NCI-H1417 treated with DMSO at 0.1 percent for 48 hours (cell line): ENCODE measurements at places on chromosomes 11 and 22.
A peak's percentile ranks its signal among the peaks of the same experiment; 100 is the strongest.

DNA sequence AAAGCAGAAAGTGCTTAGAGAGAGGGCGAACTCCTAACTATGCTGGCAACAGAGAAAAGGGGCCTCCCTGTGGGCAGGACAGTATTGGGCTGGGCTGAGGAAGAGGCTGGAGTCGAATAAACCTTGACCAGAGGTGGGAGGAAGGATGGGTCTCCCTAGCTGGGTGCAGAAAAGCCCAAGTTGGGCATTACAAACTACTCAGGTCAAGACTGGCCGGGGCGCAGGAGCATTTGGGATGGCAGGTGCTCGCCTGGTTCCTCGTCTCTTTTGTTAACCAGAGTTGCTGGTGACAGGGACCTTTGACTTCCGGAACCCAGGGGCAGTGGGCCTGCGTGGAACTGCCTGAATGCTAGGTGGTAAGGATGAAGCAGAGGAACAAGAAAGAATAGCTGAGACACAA lies 80.3 kb upstream of the SHISAL1 start:
- DNase-seq = no peak

- no peak for DNase-seq
Measured at GRCh38 chr11:16853859-16854258, 115.4 kb downstream of the C11orf58 start.

GRCh38 chr22:47779474-47779873 lies 1017.0 kb downstream of the TBC1D22A start:
- no peak for DNase-seq

- DNase-seq = peak; percentile 38
Measured at GRCh38 chr11:62081378-62082291, 42.2 kb upstream of the INCENP start.

- DNase-seq = no peak
Measured at GRCh38 chr11:45843158-45843924, 3.9 kb upstream of the CRY2 start.

DNA sequence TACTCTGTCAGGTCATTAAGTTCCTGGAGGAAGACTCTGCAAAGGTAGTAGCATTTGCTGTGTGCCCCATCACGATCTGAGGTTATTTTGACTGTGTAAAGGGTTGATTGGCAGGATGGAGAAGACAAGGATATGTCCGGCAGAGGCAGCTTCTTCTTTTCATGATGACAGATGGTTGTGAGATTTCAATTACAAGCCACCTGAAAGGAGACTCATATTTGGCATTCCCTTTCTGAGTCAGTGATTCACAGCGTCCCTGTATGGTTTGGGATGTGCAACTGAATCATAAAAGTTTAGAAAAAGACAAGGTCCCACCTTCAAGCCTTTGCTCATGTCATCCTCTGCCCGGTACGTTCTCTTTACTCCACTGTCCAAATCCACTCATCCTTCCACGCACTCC lies 113.4 kb downstream of the MTNR1B start:
- no peak for DNase-seq

DNA sequence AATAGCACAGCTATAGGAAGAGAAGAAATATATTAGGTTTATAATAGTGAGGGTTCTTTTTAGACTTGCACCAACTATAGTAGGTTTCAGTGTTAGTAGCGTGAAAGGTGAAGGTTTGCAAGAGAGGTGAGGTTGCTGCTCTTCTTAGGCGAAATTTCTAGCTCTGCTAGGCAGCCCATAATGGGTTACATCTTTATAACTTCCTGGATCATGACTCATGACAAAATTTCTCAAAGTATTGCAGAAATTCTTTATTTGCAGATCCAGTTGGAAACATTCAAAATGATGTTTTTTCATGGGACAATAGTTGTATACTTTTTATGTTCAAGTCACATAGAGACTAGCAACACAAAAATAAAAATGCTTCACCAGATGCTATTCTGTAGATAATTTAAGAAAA lies 260.0 kb downstream of the SOX6 start:
- DNase-seq = no peak

- no peak for DNase-seq
Measured at GRCh38 chr11:96841792-96842191, 452.0 kb downstream of the JRKL start.

- DNase-seq = no peak
Measured at GRCh38 chr11:45247433-45247832, 38.7 kb downstream of the SYT13 start.

- peak; percentile 14 for DNase-seq
Measured at GRCh38 chr11:72724851-72725723, 27.1 kb downstream of the ARAP1 start.

DNA sequence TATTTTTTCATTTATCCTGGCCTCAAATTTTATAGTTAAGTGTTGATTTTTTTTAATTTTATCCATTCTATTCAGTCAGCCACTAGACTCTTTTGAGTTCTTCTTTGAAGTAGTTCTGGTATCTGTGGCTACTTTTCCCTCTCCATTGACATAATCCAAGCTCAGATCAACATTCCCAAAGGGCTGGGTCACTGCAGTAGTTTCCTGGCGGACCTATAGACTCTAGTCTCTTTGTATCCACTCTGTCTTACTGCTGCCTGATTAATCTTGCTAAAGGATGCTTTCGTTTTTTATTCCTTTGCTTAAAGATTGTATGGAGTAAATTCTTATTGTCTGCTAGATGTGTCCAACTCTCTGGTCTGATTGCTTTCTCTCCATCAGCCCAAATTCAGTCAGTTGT lies 87.6 kb downstream of the UVRAG start:
- no peak for DNase-seq
